Stimulated activated CD4-positive, alpha-beta T cell treated with anti-CD3 and anti-CD28 coated beads, Interleukin-2, amount 100 ng/mL, for 4 hours (primary cell): ENCODE measurements at places on chromosomes 2 and 18.

GRCh38 chr2:158722266-158723105 is 72.6 kb upstream of the DAPL1 start:
- no peak for DNase-seq

- DNase-seq, result no peak
Observed at GRCh38 chr2:39772086-39772811, 6.8 kb downstream of the THUMPD2 start.

- no peak for DNase-seq
Observed at GRCh38 chr2:100257939-100258338, 64.4 kb downstream of the LONRF2 start.

GRCh38 chr2:184371641-184372040 is 226.7 kb upstream of the ZNF804A start:
- no peak for DNase-seq
